ENCODE measurements at places on chromosomes 11 and 22.

DNA sequence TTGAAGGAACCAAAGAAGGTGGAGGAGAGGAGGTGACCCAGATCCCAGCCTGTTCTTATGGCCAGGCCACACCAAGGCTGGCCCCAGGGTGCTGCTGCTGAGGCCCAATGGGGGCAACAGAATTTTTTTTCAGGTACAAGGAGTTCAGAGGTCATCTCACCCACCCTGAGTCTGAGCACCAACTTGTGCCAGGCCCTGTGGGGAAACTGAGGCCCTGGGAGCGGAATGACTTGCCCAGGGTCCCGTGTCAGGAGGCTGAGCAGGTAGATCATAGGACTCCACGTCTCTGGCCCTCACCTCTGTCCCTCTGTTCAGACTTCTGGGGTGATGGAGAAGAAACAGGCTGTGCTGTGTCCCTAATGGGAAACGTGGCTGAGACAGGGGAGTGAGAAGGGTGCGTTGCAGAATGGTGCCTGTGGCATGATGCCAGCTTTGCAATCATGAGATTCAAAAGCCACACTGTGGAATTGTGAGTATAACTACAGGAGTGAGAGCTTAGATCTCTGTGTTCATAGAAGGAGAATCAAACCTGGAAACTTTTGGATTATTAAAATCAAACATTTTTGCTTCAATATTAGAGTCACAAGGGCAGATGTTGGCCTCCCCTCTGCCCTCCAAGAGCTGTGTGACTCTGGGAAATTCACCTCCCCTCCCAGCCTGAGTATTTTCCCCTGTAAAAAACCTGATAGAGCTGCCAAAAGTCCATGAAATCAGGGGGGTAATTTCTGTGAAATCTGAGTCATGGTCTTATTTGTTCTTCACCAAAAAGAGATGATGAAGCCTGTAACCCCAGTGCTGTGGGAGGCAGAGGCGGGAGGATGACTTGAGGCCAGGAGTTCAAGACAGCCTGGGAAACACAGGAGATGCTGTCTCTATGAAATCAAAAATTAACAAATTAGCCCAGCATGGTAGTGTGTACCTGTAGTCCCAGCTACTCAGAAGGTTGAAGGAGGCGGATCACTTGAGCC, 874 bp downstream of the APOL1 start:
- DNase-seq = peak; percentile 22

DNA sequence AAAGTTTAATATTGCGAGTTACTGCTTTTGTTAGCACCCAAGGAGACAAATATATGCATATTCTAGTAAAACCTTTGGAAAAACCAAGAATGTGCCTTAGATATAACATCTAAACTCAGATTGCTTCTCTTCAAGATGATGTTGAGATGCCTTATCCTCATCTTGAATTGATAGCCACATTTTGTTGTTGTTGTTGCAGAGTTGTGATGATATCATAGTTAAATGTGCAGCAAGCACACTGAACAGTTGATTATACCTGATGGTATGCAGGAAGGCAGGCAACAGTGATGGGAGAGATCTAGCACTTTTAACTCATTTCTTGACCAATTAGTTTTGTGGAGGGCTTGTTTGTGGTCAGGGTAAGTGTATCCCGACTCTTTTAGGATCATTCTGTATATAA, 48.0 kb downstream of the KDM2A start:
- no peak for DNase-seq

DNA sequence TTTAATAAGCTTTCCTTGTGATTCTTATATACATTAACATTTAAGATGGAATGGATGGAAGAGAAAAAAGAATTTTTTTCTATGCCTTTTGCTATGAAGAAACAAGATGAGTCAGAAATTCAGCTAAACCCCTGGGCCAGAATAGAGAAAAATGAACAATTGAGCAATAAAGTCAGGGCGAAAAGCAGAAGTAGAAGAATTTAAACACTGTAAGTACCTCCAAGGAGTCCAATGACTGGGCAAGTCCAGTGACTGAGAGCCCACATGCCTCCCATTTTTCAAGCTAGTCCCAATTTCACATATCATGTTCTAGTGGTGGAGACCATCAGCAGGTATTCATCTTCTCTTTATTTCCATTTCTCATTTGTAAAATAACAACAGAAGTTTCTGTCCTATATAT, 18.6 kb upstream of the APLP2 start:
- DNase-seq = no peak

DNA sequence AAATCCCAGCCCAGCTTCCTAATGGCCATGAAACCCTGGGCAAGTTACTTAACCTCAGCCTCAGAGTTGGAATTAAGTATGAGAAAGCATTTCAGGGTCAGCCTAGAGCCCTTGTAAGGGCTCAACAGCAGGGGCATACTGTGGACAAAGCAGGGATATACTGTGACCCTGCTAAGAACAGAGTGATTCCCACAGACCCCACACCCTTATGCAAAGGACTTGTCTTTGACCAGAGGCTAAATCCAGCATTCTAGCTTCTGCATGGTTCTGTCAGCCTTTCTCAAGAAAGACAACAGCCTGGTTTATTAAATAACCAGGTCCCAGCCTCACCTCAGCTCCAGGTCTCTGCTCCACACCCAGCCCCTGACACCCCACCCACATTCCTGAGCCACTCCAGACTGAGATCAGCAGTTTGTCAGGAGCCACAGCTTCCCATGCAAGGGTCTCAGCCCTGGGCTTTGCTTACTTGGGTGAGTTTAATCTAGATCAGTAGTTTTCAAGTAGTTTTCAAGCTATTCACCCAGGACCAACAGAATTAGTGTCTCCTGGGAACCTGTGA, 69.2 kb downstream of the GALNT18 start:
- DNase-seq = no peak

DNA sequence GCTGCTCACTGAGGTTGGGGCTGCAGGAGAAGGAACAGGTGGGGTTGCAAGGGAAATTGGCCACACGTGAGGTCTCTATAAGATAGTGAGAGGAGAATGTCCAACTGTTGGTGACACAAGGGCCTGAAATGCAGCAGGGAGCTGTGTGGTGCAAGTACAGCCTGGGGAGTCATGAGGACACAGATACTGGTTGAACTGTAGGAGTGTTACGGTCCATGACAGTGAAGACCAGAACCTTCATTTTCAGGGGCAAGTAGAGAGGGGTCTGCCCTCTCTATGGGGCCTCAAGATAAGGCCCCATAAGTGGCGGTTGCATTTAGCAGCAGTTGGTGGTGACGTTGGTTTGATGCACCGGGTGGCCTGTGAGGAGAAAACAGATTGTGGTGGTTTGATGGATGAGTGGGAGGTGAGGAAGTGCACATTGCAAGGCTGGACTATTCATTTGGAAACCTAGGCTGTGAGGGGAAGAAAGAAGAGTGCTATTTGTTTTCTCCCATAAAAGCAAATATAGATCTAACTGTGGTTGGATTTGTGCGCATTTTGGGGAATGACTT, 39.4 kb downstream of the MICAL2 start:
- no peak for DNase-seq

DNA sequence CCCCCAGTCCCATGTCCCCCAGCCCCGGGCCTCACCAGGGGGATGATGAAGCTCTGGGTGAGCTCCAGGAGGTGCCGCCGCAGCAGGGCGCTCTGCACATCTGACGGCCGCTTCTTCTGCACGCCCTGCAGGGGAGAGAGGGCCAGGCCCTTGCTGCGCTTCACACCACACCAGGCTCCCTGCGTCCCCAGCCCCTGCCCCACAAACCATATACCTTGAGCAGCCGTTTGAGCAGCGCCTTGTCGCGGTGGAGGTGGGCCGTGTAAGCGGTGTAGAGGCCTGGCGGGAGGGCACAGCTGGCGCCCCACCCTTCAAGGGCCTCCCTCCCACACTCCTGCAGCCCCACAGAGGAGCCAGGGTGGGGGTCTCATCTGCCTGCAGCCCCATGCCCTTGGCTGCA, 6.2 kb upstream of the PLXNB2 start:
- no peak for DNase-seq

GRCh38 chr11:73193251-73194033, 24.6 kb upstream of the P2RY2 start:
- DNase-seq = no peak

DNA sequence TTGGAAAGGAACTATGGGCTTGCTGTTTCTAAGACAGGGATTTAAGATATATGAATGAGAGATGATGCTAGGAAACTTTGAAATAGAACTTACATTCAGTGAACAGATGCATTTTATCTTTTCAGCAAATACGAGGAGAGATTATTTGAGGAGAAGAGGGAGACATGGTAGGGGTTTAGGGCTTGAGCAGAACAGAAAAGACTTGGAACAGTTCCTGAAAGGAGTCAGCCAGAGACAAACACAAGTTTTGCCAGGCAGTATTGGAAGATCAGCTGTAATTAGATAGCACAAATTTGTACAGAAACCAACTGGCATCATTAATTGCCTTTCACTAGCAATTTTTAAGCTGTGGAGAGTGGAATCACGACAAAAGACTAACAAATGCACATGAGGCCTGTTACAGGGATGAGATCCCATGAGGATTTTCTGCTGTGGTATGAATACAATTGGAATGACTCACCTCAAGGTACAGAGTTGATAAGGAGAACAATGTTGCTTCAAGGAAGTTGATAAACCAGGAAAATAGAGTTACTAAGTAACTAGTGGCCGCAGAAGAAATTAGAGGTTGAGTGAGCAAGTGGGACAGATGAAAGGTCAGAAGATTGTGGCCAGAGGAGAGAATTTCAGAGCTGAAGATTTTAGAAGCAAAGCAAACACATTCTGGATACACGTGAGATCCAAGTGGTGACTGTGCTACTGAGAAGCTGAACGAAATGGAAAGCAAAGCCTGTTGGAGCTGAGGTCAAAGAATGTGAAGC, 67.9 kb downstream of the CYB5R2 start:
- no peak for DNase-seq

- no peak for DNase-seq
These were observed 68.5 kb upstream of the LMO1 start for GRCh38 chr11:8332196-8332595.

DNA sequence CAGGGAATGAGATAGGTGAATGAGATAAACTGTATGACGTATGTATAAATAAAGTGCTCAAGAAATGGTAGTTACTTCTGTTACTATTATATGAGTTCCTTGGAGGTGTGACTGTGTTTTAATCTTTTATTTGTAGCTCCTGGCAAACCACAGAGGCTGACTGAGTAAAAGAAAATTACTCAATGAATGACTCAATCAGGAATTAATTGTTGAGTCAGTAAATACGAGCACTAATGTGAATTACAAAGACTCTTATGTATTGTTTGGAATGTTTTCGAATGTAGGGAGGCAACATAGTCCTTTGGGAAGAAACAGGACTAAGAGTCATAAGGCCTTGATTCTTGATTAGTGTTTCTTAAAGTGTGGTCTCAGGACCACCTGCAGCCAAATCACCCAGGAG, 51.1 kb upstream of the BLID start:
- no peak for DNase-seq

DNA sequence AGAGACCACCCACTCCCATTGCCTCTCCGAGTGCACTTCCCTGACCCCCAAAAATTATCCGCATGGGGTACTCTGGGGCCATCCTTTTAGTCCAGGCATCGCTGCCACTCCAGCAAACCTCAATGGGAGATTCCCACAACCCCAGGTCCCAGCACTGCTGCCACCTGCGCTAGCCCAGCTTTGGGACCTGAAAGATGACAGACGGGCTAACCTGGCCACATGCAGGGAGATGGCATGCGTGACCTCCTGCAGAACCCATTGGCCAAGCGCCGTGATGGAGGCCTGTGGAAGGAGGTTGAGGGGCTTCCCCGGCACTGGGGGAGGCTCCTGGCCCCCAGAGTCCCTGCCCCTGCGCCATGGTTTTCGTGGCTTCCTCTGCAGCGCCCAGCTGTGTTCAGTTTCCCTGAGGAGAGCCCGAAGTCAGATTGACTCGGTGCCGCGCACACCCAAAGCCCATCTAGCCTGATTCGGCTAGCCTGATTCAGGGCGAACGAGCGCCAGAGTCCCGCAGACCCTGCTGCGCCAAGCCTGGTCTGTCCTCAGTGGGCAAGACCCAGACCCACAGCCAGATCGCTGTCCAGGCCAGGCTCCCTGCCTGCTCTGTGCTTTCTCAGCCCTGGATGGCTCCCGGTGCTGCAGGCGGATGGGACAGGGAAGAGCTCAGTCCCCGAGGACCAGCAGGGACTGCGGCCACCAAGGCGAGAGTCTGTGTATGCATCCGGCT, 751 bp upstream of the WNT7B start:
- DNase-seq = no peak

DNA sequence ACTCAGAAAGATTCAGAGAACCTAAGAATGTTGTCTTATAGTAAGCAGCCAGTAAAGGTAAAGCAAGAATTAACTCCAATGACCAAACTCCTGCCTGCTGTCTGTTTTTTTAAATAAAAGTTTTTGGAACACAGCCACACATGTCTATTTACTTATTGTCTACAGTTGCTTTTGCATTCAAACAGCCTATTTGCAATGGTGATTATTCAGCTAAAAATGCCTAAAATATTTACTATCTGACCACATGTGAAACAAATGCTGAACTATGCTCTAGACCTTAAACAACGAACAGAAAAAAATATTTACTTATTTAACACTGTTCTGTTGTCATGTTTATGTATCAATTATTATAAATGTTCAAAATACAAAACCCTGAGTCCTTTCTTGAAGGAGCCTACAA, 1246.6 kb downstream of the FAM181B start:
- no peak for DNase-seq

- DNase-seq = no peak
These were observed 16.5 kb downstream of the ARRB1 start for GRCh38 chr11:75334976-75335375.

- DNase-seq = no peak
These were observed 731 bp downstream of the GSTP1 start for GRCh38 chr11:67584205-67584880.

DNA sequence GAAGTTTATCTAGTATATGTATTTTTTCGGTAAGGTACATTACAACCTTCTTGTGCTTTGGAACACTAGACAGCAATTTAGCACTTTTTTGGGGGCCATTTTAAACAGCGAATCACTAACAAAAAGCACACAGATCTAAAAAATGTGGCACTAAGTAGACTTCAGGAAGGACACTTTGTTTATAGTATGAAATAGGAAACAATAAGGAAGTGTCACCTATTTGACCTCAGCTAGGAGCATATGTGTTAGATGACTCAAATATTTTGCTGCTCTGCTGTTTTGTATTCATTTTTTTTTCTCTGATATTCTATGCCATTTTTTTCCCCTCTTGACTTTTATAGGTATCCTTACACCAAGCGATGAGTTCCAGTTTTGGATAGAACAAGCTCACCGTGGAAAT, 5.6 kb downstream of the DYNC2H1 start:
- no peak for DNase-seq

DNA sequence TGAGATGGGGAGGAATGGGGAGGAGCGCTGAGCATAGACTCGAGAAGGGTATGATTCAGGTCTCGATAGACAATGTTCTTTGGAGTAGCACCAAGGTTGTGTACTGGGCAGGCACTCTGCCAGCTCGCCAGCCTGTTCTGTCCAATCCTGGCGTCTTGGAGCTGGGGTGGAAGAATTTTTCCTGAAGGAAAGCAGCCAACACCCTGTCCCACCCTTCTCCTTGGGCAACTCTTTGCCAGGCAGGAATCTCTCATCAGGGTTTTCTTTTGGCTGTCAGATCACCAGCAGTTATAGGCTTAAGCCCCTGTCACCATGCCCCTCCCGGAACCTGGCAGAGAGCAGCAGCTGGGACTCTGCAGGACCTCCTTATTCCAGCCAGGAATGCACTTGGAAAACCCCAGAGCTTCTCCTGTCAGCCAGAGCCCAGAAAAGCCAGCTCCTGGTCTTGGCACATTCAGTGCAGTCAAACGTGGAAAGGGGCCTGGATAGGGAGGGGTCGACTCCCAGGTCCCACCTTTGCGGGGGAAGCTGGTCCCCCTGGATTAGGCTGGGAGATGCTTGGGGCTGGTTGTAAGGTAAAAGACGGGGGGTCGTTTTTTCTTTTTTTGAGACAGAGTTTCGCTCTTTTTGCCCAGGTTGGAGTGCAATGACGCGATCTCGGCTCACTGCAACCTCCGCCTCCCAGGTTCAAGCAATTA, 14.4 kb upstream of the SPTBN2 start:
- DNase-seq = no peak
